ENCODE measurements at places on chromosomes 2 and 18.

GRCh38 chr2:180698668-180699067 lies 281.7 kb upstream of the UBE2E3 start:
- DNase-seq = no peak

DNA sequence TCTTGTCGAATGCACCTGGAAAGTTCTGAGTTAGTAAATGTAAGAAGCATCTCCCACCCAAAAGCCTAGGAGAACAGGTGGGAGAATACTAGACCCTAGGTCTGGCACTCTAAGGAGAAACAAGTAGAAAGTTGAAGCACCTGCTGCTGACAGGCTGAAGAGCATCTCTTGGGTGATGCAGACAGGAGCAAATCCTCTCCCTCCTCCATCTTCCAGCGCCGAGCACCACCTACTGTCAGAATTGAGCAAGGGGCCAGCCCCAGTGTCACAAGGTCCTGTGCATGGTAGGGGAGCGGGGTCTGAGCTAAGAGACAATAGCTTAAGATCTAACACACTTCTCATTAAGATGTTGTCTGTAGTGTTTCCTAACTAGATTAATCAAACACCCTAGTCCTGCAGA lies 52.9 kb downstream of the HK2 start:
- DNase-seq = no peak

- DNase-seq = no peak
These were observed 340.3 kb downstream of the PLCL1 start for GRCh38 chr2:198144660-198145059.

- DNase-seq = no peak
These were observed 68.1 kb downstream of the CCDC178 start for GRCh38 chr18:33372442-33372841.

GRCh38 chr2:145563741-145564615 lies 1044.1 kb upstream of the ZEB2 start:
- peak; percentile 45 for DNase-seq

DNA sequence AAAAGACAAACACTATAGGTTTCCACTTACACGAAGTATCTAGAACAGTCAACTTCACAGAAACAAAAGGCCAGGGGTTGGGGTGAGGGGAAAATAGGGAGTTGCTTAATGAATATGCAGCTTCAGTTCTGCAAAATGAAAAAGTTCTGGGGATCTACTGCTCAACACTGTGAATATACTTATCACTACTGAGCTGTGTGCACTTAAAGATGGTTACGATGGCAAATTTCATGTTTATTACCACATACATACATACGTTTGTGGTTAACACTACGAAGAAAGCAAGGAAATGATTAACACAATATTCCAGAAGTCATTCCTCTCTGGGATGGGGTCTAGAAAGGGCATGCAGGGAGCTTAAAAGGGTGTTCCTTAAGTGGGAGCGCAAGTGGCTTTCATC lies 19.3 kb downstream of the MBOAT2 start:
- DNase-seq = no peak

GRCh38 chr2:65504201-65504600 lies 71.8 kb upstream of the SPRED2 start:
- DNase-seq = no peak
